ENCODE measurements at places on chromosomes 7 and 10.
A peak's percentile ranks its signal among the peaks of the same experiment; 100 is the strongest.

DNA sequence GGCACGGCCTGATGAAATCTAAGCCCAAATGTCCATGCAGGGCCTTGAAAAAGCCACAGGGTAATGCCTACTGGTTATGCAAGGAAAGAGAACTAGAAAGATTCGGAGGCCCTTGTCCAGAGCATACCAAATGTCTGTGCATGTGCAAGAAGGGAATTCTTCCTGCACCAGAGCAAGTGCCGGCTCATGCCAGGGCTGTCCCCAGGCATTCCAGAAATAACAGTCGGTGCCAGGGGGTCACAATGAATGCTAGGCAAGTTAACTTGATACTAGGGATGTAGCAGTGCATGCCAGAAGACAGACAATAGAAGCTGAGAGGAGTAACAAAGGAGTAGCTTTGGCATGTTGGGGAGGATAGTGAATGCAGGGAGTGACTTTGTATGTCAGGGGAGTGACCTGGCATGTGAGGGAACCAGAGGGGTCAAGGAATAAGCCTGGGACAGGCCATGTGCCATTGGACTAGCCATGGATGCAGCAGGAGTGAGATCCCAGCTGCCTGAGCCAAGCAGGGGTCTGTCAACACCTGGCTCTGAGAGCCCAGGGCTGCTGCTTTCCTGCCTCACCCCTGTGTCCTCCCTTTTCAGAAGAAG lies 119.5 kb upstream of the UNC5B start:
- DNase-seq: no peak

DNA sequence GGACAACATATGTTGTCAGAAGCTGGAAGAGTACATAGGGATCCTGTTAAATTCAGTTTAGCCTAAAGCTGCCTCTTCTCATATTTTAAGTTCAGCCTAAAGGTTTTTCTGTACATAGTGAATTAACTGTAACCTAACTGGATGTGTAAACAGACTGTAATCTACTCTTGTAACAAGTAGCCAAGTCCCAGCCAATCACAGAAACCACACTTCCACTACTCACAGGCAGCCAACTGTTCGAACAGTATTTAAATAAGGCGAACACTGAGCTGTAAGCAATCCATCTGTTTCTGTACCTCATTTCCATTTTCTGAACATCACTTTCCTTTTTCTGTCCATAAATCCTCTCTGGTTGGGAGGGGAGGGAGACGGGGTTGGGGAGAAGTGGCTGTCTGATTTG lies 15.0 kb upstream of the STN1 start:
- no peak for DNase-seq

GRCh38 chr10:69963835-69964710 lies 88.6 kb upstream of the MACROH2A2 start:
- DNase-seq: no peak

- DNase-seq: no peak
Observed at GRCh38 chr10:123529146-123529760, 136.9 kb upstream of the GPR26 start.

GRCh38 chr7:81460250-81461045 lies 309.4 kb downstream of the HGF start:
- DNase-seq: no peak

- peak; percentile 46 for DNase-seq
Observed at GRCh38 chr10:122138831-122139625, 132.1 kb upstream of the BTBD16 start.

DNA sequence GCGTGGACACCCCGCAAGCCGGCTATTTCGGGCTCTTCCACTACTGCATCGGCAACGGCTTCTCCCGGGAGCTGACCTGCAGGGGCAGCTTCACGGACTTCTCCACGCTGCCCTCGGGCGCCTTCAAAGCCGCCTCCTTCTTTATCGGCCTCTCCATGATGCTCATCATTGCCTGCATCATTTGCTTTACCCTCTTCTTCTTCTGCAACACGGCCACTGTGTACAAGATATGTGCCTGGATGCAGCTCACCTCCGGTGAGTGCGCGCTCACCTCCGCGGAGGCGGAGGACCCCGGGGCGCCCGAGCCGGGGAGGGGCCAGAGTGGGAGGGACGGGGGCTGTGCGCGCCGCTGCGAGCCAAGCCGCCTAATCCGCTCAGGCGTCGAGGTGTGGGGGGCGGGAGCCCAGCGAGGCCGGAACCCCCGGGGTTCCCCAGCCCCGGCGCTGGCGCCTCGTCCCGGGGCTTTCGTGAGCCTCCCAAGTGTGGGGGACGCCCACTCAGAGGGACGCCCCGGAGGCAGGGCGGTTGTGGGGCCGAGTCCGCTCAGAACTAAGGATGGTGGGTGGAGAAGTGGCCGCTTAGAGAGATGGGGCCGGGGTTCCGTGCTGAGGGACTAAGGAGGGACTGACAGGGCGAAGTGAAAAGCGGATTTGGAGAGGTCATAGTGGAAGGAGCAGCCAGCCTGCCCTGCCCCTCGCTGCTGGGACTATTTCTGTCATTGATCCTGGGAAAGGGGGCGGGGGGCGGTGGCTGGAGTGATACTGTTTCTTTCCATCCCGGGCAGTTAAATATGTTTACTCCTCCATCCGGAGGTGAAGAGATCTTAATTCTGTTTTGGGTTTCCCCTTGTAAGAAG lies 795 bp downstream of the LHFPL3 start:
- DNase-seq: no peak

GRCh38 chr7:125651823-125652528 lies 722.4 kb upstream of the POT1 start:
- no peak for DNase-seq

- DNase-seq: no peak
Observed at GRCh38 chr7:79590916-79591623, 137.6 kb upstream of the MAGI2 start.

DNA sequence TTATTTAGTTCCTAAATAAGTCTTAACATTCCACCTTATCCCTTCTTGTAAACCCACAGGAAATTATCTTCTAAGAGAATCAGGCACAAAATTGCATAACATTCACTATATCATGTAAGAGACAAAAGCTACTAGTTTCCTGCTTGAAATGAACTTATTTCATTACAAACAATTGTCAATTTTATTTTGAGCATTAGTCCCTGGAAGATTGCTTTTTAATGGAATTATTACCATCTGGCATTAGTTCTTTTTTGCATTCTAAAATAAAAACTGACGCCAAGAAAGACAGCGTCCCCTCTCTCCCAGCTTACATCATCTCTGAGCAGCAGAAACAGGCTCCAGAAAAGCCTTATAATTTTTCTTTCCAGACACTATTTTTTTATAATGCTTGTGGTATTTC lies 121.8 kb downstream of the NOC3L start:
- peak; percentile 41 for DNase-seq

DNA sequence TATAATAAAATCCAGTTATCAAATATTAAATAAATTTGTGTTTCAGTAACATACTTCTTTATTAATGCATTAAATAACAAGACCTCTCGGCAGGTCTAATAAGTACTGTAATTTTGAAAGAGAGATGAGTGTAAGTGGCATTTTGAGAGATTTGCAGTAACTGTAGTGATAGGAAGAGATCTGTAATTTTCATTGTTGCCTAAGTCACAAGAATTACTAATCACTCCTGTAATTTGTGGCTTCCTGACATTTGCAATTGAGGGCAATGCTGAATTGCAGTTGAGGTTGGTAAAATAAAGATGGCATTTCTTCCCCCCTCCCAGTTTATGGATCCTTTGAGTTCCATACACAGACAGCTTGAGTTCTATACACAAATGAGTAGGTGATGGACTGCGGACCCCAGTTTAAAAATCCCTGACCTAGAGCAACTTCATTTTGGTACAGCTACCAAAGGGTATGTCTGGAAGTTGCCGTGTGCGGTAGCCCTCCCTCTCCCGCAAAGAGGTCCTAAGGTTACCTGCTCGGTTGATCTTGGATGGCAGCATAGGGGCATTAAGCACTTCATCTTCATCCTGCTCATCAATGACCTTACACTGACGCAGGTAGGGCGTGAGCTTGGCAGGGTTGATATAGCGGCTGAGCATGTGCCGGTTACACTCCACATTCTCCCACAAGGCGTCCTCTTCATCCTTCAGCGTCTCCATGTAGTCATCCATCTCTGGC lies 96.4 kb downstream of the CARD11 start:
- no peak for DNase-seq

GRCh38 chr7:105205592-105206237 lies 183.0 kb downstream of the SRPK2 start:
- DNase-seq: no peak

DNA sequence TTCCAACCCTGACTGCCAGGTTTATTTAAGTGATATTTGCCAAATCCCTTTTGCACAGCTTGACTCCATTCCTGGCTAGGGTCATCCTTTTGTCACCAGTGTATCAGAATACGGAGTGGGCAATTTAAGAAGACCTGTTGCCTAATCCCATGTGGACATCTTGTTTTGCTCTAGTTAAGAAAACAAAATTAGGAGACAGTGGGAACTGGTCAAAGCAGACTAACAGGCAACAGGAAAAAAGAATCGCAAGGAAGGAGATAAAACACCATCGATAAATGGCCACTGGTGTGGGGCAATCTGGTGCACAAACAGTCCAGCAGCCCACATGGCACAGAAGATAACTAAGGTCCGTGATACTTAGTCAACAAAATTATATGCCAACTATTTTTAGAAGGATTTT lies 21.4 kb downstream of the KDM7A start:
- no peak for DNase-seq

DNA sequence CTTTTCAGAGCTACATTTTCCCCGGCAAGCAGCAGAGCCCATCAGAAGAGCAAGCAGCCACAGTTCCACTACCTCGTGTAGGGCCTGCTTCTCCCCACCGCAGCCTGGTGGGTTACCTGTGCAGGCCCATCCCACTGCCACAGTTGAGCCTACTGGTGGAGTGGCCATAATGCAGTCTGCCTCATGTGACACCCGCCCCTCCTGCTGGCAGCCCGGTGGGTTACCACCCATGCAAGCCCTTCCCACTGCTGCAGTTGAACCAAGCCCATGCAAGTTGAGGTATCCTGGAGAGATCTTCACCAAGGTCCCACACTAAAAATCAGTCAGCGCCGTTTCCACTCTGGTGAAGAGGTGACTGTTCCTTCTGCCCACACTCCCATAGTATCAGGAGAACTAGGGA lies 32.1 kb upstream of the CNNM1 start:
- DNase-seq: peak; percentile 10

GRCh38 chr10:51001587-51001986 lies 72.7 kb upstream of the PRKG1 start:
- DNase-seq: no peak

GRCh38 chr10:45374350-45375052 lies 485 bp downstream of the ALOX5 start:
- DNase-seq: no peak

Data from BE2C (cell line).